ENCODE measurements at places on chromosomes 6 and 20.

DNA sequence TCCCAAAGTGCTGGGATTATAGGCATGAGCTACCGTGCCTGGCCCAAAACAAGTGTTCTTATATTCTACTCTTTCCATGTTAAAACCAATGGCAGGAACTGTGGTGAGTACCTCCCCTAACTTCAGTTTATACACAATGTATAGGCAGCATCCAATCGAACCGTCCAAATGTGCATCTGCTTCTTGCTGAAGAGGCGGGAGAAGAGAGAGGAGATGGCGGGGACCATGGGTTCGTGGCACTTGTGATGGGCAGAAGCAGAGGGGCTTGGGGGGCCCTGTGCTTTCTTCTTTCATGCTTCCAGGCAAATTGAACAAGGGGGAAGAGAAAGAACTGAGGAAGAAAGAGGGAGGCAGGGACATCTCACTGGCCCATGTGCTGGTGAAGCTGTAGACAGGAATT is 11.2 kb upstream of the TCFL5 start:
- DNase-seq = no peak

DNA sequence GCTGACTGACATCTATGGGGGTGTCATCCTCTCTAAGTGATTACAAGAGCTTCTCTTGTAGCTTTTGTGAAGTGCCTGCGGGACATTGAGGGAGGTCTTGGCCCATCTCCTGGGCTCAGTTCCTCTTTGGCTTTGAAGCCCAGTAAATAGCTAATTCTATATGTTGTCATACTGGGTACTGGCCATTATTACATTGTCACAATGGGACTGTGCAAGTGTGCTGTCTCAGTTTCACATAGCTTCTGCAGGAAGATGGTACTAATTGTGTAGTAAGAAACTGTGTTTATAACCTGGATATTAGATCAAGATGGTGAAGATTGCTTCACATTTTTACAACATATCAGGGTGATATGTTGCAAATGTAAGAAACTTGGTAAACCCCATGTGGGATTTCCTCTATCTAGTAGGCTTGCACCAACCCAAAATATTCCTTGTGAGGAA is 19.9 kb downstream of the SPINT3 start:
- peak; percentile 99 for DNase-seq

- peak; percentile 83 for DNase-seq
Observed at GRCh38 chr6:134723081-134723871, 226.6 kb downstream of the ALDH8A1 start.

- DNase-seq = no peak
Observed at GRCh38 chr6:142537612-142538478, 236.0 kb downstream of the ADGRG6 start.

- peak; percentile 65 for DNase-seq
Observed at GRCh38 chr20:36754656-36755222, 8.8 kb upstream of the NDRG3 start.

- DNase-seq = no peak
Observed at GRCh38 chr6:124073021-124073420, 269.4 kb downstream of the NKAIN2 start.

DNA sequence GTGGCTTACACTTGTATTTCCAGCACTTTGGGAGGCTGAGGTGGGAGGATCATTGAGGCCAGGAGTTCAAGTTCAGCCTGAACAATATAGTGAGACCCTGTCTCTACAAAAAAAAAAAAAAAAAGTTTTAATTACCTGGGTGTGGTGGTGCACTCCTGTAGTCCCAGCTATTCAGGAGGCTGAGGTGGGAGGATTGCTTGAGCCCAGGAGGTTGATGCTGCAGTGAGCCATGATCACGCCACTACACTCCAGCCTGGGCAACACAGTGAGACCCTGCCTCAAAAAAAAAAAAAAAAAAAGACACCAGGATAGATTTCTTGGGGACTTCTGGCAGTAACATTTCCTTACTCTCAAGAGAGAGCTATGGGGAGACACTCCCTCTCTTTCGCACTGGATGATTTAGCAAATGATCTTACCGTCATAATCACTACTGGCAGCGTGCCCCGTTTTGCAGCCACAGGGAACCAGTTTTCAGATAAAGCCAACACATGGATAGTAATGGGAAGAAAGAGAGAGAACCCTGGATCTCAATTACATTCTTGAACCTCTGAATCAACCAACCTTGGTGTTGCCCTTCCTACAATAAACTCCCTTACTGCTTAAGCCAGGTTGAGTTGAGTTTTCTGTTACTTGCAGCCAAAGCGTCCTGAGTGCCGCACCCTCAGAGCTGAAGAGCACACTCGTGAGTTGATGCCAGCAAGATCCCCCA is 18.1 kb upstream of the PTPN1 start:
- DNase-seq = no peak

- no peak for DNase-seq
Observed at GRCh38 chr6:169862892-169863525, 111.6 kb downstream of the ERMARD start.

DNA sequence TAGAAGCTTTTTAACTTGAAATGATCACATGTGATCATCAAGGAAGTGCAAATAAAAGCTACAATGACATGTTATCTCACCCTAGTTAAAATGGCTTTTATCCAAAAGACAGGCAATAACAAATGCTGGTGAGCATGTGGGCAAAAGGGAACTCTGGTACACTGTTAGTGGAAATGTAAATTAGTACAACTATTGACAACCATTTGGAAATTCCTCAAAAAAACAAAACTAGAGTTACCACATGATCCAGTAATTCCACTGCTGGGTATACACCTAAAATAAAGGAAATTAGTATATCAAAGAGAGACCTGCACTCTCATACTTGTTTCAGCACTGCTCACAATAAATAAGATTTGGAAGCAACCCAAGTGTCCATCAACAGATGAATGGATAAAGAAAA is 108.7 kb downstream of the HTR1B start:
- no peak for DNase-seq

DNA sequence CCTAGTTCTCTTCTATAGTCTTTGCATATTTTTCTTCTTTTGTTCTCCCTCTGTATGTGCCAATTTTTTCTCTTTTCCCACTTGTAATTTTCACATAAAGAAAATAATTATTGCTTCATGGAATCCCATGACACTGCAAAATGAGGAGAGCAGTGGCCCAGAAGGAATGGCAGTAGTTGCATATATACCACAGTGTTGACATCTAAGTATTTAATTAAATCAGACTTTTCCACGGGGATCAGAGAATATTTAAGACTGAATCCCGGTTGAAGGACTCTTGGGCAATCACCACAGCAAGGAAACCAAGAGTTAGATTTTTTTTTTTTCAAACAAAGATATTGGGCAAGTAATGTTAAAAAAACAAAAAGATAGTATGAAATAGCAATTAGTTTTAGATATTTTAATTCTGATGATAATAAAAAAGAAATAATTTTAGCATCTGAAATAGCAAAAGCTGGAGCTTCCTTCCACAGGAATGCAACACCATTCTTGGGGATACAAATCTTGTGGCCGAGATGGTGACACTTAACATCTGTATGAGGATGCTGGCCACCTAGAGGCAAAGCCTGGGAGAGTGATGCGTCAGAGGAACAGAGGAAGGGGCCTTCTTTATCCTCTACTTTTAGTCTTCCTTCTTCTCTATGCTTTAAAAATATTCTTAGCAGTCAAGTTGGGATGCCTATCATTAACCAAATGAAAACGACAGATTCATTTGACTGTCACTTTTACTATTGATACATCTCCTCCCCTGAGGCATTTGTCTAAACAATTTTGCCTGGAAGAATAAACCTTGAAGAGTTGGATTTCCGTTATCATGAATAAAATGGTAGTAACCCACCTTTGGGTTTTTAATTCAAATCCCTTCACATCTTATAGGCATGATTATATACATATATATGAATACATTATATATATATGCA is 356.2 kb downstream of the GJA1 start:
- DNase-seq = no peak

DNA sequence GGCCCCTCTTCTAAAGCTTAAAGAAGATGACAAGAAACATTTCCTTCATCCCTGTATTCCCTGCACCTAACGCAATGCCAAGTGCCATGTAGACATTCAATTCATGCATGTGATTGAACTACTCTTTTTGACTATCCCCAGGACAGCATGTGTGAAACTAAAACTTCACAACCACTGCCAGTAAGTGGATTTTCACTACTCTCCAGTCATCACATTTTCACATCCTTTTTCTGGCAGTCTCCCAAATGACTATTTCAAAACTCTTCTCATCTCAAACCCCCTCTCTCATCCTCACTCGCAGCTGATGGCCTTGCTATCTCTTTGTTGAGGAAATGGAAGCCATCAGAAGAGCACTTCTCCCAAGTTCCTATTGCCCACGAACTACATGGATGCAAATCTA is 122.6 kb downstream of the OPRM1 start:
- no peak for DNase-seq

GRCh38 chr6:28488916-28489365 is 26.7 kb downstream of the GPX6 start:
- peak; percentile 13 for DNase-seq

DNA sequence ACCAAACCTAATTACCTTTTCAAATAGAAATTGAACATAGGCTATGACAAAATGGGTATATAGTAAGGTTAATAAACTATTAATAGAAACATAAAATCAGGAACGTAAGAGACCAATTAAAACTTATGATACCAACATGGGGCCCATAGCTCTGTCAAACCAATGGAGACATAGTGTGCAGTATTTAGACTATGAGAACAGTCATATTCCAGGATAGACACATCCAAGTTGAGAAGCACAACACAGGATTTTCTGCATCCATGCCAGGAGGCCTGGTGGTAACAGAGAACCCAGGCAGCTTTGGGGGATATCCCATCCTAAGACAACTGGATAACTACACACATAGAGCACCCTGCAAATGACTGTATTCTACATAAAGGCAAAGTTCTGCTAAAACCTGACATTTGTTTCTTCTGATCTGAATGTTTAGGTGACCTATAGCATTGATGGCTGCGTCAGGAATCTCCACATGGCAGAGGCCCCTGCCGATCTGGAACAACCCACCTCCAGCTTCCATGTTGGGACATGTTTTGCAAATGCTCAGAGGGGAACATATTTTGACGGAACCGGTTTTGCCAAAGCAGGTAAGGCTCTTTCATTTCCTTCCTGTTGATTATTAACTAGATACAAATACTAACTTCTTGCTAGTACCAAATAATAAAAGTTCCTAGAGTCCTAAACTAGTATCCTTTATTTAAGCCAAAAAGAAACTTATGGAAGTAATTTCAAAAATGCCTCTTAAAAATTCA is 202.7 kb downstream of the ARHGAP18 start:
- no peak for DNase-seq

GRCh38 chr6:134422426-134423231 is 104.7 kb upstream of the SGK1 start:
- DNase-seq = peak; percentile 80

GRCh38 chr6:10962673-10963072 is 75.8 kb downstream of the SYCP2L start:
- peak; percentile 33 for DNase-seq

GRCh38 chr6:2750832-2751231 is at the start of gene MYLK4:
MYLK4 (minus strand) TSS chr6:2750922; CDS start chr6:2749294, 1,628 bp downstream.
- no peak for DNase-seq

GRCh38 chr6:170186006-170186935 is 104.6 kb downstream of the DLL1 start:
- no peak for DNase-seq

GRCh38 chr20:62011403-62011790 is 54.3 kb downstream of the TAF4 start:
- DNase-seq = no peak

DNA sequence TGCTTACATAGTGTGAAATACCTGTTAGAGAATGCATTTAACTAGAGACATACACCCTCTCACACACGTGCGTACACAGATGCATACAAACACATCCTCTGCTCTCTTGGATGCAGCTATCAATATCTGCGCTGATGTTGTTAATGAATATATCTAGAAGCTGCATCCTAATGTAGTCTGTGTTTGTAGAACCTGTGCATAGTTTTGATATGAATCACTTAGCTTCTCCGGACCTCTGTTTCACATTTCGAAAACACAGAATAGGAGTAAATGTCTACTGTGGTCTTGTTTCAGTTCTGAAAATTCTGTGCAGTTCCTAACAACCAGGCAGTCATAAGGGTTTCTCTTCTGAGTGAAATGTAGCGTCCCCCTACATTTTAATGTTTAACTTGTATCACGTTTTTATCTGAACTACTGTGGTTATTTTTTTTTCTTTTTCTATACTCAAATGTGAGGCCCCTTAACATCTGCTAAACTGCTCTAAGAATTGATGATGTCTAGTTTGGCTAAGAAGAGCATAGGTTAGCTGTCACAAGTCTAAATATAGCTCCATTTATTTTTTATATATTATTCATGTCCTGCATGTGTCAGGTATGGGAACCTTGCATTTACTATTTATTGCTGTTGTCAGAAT is 254.5 kb downstream of the TMEM242 start:
- DNase-seq = no peak

All from inflammatory macrophage treated with lipopolysaccharide for 1 hour (primary cell).